ENCODE measurements at places on chromosomes 3 and 15.
A peak's percentile ranks its signal among the peaks of the same experiment; 100 is the strongest.

DNA sequence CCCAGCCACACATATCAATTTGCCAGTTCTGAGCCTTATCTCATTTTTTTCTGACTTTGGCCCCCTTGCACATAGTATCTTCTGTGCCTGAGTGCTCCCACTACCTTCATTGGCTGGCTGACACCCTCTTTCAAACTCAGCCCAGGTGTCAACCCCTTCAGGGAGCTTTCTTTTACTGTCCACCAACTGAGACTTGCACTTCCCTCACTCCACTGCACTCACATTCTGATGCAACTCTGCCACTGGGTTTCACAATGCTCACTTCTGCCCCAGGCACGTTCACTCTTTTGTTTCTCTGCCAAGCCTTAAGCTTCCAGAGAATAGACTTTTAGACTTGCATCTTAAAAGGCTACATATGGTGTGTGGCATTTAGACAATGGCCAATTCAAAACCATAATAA lies 101.5 kb upstream of the CBLB start:
- DNase-seq = peak; percentile 88

- DNase-seq = no peak
Measured at GRCh38 chr3:8371960-8372463, 129.6 kb upstream of the LMCD1 start.

- DNase-seq = no peak
Measured at GRCh38 chr15:53437985-53438841, 321.2 kb downstream of the WDR72 start.

GRCh38 chr3:78878011-78878410 lies 889.8 kb downstream of the ROBO1 start:
- peak; percentile 85 for DNase-seq

- DNase-seq = peak; percentile 55
Measured at GRCh38 chr3:179148616-179149405, 654 bp downstream of the PIK3CA start.

Measured in iris pigment epithelial cell (primary cell).